ENCODE measurements at places on chromosomes 13 and 19.
A peak's percentile ranks its signal among the peaks of the same experiment; 100 is the strongest.

GRCh38 chr19:45097776-45098520 is 5.0 kb downstream of the PPP1R37 start:
- DNase-seq, result peak; percentile 55

GRCh38 chr19:40596608-40597328 is 4.4 kb upstream of the LTBP4 start:
- DNase-seq, result peak; percentile 84

DNA sequence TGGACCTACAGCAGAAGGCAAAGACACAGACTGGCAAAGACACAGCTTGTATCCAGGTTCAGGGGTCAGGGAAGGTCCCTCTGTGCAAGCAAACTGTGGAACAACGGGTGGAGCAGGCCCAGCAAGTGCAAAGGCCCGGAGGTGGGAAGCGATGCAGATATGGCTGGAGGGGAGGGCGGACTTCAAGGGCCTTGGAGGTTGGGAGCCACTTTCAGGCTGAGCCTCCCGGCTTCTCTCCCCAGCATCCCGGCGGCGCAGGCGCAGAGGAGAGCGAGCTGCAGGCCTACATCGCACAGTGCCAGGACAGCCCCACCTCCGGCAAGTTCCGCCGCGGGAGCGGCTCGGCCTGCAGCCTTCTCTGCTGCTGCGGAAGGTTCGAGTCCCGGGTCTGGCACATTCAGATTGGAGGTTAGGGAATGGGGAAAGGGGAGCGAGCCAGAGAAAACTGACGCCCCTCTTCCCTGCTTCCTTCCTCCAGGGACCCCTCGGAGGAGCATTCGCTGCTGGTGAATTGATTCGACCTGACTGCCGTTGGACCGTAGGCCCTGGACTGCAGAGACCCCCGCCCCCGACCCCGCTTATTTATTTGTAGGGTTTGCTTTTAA is 2.1 kb upstream of the PNPLA6 start:
- peak; percentile 87 for DNase-seq

DNA sequence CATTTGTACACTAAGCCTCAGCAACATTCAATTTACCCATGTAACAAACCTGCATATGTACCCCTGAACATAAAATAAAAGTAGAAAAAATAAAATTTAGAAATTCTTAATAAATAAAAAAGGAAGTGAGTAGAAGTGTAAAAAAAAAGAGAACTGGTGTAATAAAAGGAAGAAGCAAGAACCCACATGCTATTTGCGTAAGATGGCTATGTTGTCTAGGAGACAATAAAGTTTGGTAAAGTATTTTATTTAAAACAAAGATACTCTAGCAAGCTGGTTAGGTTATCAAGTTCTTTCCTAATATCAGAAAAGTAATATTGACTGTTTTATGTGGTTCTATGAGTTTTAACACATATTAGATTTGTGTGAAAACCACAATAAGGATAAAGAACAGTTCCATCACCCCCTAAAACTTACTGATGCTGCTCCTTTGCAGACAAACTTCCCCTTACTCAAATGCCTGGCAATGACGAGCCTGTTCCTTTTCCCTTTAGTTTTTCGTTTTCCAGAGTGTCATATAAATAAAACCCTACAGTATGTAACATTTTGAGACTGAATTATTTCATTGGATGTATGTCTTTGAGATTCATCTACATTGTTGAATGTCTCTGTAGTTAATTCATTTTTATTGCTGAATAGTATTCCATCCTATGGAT is 98.9 kb downstream of the TNFSF13B start:
- DNase-seq, result no peak

DNA sequence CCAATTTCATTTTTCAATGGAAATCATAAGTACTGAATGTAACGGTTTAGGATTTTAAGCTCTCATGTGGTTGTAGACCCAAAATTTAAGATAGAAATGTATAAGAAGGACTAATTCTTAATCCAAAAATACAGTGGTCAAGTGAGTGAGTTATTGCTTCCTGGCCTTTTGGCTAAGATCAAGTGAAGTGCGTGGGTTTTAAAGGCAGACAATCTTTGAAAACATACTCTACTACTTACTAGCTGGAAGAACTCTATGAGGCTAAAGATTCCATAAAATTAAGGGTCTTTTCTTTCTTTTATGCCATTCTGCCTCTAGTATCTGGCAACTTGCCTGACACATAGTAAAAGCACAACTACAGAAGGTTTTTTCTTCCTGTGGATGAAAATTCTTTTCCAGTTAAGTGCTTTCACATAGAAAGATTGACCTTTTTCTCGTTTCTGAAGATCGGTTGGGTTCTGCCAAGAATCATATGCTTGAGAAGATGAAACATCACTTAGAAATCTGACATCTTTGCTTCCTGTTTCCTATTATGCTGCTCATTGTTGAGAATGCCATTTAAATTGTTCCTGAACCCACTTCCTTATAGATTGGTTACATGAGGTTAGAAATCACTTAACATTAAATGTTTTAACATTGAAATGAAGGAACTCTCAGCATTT is 26.4 kb upstream of the SCEL start:
- DNase-seq, result no peak

- no peak for DNase-seq
These were observed 32.9 kb upstream of the GPC6 start for GRCh38 chr13:93193682-93194081.

GRCh38 chr13:99913167-99913566 is 58.4 kb downstream of the ZIC5 start:
- DNase-seq, result no peak

- DNase-seq, result no peak
These were observed 3.1 kb downstream of the HRC start for GRCh38 chr19:49152119-49152550.

DNA sequence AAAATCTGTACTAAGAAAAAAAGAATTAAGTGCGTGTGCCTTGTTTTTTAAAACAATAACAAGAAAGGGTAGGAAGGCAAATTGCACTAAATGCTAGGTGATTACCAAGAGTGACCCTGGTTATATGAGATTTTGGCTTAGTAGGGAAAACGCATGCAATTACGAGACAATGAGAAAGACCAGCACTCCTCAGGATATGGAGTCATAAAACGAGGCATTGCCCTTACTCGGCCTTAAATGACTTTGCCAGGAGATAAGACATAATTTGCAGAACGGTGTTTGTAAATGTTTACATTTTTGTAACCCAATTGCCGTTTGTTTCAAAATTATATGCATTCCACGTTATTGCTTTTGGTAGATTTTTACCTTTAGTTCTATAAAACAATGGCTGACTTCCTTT is 179.8 kb downstream of the RBM26 start:
- no peak for DNase-seq

DNA sequence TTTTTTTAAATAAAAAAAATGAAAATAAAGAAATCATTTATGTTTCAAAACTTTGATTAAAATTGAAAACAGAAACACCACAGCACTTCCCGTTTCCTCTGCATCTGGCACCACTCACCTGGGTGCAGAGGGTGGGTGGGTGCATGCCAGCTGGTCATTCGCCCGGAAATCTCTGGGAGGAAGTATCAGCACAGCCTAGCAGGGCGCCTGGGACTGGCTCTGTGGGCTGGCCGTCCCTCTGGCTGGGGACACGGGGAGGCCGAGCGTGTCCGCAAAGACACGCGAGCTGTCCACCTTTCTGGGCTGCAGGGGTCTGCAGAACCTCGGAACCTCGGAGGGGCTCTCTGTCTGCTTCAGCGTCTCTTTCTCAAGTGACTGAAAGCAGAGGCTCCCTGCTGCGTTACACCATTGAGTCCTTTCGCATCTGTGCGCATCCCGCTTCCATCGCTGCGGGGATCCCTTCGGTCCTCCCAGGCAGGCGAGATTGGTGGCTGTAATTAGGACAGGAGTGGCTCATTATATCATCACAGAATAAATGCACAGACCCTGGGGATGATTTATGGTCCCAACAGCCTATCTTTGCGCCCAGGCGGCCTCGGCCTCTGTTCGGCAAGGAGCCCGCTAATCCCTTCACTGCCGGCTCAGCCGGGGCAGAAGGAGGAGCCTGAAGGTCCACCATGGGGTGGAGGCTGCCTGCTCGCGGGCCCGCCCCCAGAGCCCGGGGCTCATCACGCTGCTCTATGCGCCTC is 17.2 kb downstream of the CRTC1 start:
- DNase-seq, result peak; percentile 91

DNA sequence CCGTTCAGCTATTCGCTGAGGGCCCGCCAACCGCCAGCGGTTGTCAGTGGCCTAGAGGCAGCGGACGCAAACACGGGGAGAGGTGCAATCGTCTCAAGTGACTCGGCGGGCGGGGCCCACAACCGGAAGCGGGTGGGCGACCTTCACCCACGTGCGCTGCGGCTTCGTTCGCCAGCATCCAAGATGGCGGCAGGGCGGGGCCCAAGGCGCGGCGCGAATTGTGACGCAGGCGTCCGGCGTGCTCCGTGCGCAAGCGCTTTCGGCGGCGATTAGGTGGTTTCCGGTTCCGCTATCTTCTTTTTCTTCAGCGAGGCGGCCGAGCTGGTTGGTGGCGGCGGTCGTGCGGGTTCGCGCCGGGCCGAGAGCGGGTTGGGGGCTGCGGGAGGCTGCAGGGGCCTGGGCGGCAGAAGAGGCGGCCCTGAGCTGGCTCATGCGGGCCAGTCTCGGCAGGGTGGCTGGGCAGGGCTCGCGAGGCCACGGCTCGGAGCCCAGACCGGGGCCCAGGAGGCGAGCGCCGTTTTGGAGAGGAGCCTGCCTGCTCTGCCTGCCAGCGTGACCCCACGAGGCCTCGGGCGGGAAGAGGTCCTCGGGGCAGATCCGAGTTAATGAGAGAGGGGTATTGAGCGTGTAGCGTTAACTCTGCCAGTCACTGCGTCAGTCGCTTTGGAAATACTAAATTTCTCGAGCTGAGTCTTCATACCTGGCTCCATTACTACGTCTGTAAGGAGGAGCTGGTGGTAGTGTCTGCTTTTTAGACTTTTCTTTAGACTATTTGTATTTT is at the start of gene UBA52:
UBA52 (plus strand) TSS at position 294 of the 781 bp plus-strand sequence. CDS start 1,444 bp downstream, outside the sequence.
- DNase-seq, result peak; percentile 98

DNA sequence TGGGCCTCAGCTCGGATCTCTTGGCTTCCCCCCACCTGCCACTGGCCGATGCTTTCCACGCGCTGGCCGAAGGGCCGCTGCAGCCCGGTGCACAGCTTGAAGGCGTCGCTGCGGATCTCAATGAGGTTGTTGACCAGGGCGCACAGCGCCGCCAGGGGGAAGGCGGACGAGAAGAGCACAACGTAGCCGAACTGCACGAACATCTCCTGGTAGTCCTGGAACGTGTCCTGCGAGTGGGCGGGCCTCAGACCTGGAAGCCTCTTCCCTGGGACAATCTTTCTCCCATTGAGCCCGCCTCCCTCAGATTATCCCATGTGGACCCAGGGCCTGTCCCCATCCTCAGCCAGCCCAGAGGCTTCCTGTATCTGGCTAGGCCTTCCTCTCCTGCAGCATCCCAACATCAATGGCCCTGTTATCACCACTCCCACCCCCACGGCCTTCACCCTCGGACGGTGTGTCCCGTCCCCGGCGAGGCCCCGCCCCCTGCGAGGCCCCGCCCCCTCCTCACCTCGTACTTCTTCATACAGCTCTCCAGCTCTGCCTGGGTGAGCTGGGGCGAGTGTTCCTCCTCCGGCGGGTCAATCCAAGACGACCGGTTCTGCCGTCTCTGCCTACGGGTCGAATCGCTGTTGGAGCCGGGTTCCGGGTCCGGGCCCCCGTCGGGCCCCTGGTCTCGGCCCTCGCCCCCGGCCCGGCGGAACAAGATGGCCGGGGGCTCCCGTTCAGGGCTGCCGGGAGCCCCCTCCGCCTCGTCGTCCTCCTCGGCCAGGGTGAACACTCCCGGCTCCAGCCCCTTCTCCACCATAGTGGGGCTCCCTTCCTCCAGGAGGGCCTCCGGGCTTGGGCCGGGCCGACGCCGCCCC is 6.8 kb downstream of the ANO8 start:
- DNase-seq, result no peak

DNA sequence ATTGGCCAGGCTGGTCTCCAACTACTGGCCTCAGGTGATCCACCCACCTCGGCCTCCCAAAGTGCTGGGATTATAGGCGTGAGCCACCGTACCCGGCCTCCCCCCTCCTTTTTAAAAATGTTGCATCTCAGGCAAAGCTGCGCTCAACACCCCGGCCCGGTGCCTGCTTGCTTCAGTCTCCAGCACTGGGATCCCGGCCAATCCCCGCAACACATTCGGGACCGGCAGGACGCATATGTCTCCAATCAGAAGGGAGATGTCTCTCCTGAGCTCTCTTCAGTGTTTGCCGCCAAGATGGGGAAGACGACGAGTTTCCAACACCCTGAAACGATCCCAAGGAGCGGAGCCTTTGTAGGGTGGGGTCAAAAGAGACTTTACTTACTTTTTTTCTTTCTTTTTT is 16.1 kb downstream of the GNG7 start:
- no peak for DNase-seq

GRCh38 chr13:108508263-108508662 is 121.1 kb upstream of the MYO16 start:
- no peak for DNase-seq

DNA sequence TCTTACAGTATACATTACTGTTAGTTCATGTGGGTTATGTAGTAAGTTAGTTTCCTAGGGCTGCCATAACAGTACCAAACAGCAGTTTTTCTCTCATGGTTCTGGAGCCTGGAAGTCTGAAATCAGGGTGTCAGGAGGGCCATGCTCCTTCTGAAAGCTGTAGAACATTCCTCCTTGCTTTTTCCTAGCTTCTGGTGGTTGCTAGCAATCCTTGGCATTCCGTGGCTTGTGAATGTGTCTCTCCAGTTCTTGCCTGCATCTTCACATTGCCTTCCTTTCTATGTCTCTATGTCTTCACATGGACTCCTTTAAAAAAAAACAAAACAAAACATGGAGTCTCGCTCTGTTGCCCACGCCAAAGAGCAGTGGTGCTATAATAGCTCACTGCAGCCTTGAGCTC is 95.4 kb downstream of the WDFY2 start:
- DNase-seq, result no peak

GRCh38 chr13:24215126-24215525 is 54.6 kb downstream of the SPATA13 start:
- DNase-seq, result no peak

DNA sequence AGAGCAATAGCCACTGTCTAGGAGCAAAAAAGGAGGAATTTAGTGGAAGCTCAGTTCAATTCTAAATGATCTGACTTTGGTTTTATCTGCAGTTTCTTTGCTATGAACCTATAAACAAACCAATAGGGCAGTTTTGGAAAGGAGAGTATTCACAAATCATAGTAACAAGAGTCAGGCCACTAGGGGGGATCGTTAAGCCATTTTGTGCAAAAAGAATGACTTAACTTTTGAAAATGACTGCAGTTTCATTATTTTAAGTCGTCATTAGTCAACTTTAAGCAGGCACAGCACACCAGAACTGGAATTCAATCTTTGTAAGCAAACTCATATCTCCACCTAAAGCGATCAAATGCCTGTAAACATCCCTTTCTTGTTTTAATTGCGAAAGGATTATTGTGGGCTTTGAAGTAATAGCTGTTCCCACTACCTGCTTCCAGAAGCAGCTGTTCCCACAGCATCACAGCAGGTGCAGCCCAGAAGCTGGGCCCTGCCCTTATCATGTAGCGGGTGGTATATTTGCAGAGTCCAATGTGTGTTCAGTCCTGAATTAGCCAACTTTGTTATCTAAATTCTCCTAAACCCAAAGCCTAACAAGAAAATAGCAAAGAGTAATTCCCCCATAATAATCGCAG is 51.5 kb downstream of the SOX21 start:
- no peak for DNase-seq

Data from Right ventricle myocardium inferior (tissue), 1 donor.